ENCODE measurements at places on chromosomes 12 and 14. TPM values are rescaled to one million over a fixed set of nuclear protein-coding genes. Genes with fewer than 3 reads are reported as not detected.

Gene RTL1
- not detected for total RNA-seq

Gene PRMT5
- 50.2 TPM for total RNA-seq

DNA sequence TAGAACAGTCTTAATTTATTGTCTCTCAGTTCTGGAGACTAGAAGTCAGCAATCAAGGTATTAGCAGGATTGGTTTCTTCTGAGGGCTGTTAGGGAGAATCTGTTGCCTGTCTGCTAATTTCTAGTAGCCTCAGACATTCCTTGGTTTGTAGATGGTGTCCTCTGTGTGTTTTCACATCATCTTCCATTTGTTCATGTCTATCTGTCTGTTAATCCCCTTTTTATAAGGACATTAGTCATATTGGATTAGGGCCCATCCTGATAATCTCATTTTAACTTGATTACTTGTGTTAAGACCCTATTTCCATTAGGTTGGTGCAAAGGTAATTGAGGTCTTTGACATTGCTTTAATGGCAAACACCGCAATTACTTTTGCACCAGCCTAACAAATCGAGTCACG, 34.3 kb downstream of the TBC1D15 start:
- DNase-seq: no peak

DNA sequence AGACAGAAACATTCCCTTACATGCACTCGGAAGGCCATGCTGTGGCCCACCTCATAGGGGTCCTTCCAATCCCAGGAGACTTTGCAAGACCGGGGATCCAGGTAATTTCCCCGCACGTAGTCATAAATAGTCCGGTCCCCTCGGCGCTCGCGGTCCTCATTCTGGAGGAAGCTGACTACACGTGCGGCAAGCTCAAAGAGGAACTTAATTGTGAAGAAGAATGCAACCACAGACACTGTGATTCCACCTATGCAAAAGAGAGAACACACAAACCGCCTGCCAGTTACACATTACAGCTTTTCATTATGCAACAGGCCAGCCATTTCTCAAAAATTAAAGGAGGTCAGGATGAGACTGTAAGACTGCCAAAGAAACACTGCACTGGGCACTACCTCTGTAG, 28.4 kb downstream of the AREL1 start:
- peak; percentile 55 for DNase-seq

Gene NCAPD2
- 8.9 TPM for total RNA-seq

GRCh38 chr12:98838231-98838647, 193.1 kb downstream of the APAF1 start:
- no peak for DNase-seq

Gene INSM2
- not detected for total RNA-seq

DNA sequence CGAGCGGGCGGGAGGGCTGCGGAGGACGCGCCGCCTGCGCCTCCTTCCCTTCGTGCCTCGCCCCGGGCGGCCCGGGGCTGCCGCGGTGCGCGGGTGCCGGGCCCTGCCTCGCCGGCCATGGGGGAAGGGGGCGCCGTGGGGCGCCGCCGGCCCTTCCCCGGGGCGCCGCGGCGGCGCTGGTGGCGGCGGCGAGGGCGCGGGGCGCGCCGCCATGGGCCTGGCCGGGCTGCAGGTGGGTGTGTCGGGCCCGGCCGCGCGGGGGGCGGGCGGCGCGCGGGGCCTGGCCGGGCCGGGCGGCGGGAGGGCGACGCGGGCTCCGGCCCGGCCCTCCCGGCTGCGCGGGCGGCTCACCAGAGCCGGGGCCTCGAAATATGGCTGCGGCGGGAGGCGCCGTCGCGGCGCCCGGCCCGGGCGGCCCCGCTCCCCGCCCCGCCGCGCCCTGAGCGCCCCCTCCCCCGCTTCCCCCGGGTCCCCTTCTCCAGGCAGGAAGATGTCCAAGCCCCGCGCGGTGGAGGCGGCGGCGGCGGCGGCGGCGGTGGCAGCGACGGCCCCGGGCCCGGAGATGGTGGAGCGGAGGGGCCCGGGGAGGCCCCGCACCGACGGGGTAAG, 5.1 kb downstream of the KMT5A start:
- no peak for DNase-seq

Gene AMIGO2
- total RNA-seq: 2.0 TPM

Measured in Right ventricle myocardium superior (tissue), 1 donor.